Activated CD4-positive, alpha-beta T cell treated with anti-CD3 and anti-CD28 coated beads for 4 hours (primary cell): ENCODE measurements at places on chromosomes 6 and 20.

- DNase-seq, result no peak
Observed at GRCh38 chr20:40811660-40812414, 122.8 kb upstream of the MAFB start.

- DNase-seq, result no peak
Observed at GRCh38 chr6:168097221-168097620, 18.2 kb upstream of the FRMD1 start.

DNA sequence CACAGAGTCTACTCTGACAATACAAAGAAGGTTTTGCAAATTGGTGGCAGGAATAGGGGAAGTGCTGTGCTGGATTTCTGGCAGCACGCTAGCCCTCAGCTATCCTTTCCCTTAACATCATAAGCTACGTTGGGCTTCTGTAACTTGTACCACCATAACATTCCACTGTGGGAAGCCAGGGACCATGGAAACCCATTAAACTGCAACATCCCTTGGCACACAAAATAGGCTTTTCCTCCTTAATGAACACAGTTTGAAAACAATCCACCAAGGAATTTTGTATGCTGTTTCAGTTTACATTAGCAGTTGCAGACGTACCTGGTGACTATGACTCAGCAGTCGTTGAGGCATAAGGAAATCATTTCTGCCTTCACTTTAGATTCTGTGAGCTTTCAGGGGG, 203.9 kb upstream of the RAB32 start:
- DNase-seq, result no peak

DNA sequence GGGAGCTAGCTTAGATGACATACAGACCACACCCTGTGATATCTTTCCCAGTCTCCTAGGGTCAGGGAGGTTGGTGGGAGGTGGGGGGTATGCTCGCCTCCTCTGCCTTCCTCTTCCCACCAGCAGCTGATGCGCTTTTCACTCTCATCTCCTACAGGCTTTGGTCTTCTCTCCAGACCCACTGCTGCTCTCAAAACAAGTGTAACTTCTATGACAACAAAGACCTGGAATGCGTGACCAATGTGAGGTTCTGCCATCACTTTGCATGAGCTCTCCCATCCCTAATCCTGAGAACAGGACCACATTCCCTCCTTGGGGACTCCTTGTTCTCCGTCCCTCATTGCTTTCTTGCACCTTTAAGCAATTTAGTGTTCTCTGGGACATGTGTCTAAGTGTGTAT, 2.7 kb downstream of the CTSA start:
- DNase-seq, result no peak

DNA sequence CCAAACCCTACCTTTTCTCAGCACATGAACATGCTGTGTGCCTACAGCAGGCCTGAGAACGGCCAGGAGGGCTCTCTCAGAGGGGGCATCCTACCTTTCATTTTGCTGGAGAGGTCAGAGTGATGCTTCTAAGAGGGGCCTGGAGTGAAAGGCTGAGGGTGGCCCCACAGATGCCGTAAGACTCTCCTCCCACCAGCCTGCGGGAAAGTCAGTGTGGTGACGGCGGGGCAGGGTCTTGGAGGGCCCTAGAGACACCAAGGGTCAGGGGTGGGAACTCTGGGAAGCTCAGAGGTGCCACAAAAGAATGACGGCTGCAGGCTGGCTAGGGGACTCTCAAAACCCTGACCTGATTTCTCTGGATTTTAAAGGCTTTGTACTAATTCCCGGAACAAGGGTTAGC, 107.6 kb downstream of the SLC23A2 start:
- no peak for DNase-seq

DNA sequence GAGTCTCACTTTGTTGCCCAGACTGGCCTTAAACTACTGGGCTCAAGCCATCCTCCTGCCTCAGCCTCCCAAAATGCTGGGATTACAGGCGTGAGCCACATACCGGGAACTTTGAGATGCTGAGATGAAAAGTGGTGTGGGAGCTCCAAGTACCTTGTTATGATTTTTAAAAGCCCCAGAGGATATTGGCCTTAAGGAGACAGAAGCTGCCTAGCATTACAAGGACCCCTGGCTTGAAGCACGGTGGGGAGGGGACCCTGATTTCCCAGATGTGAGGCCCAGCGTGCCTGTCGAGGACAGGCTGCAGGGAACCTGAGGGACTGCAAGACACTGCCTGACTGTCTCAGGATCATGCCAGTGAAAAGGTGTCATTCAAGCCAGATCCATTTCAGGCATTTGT, 75.3 kb upstream of the TIAM2 start:
- no peak for DNase-seq

GRCh38 chr6:104326173-104327001, 533.3 kb downstream of the HACE1 start:
- DNase-seq, result no peak

- DNase-seq, result no peak
Observed at GRCh38 chr6:164916087-164916486, 393.3 kb downstream of the C6orf118 start.

GRCh38 chr6:30219244-30219643, 6.0 kb upstream of the TRIM26 start:
- DNase-seq, result peak; percentile 59

DNA sequence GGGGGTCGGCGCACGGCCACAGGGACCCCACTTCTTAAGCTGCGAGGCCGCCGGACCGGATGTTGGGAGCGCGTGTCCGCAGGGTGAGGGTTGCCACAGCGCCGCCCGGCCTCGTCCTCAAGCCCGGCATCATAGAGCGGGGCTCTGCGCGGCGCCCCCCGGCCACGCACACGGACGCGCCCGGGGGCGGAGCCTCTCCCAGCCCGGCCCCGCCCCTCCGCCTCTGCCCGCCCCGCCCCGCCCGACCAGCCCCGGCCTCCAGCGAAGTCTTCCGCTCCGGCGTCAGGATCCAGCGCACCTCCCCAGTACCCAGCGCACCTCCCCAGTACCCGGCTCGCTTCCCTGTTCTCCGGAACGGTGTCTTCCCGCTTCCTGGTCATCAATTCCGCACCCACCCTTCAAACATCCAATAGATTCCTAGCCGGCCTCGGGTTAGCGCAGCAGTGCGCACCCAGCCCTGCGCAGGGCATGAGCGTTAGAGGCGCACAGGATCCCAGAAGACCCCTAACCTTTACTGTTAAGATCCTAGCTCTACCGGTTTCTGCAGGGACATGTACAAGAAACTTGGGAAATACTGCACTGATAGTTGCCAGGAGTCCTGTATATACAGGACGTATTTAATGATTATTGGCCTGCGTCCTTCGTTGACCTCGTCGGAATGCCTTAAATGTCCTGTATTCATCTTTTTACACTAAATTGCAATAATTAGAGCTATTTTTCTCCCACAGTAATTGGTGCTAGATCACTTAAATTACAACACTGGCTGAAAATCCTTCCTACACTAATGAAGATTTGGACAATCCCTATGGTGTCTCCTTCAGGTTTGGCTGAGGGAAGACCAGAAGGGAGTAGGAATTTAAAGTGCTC, 535 bp upstream of the DNAAF9 start:
- peak; percentile 66 for DNase-seq

- DNase-seq, result no peak
Observed at GRCh38 chr6:166742981-166743380, 115.9 kb upstream of the RPS6KA2 start.

DNA sequence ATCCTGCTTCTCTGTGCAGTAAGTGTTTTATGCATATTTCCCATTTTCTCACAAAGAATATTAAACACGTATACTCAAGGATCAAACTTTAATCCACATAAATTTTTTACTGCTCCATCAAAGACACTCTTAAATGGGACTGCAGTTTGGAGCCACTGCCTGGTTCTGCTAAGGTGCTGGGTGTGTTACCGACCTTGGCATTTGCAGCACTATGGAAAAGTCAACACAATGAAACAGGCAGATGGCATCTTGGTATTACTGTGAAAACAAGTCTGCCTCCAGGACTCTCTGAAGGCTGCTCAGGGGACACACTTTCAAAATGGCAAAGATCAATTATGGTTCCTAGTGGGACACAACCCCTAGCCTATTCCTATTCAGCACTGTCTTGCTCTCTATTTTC, 17.3 kb upstream of the HLA-G start:
- no peak for DNase-seq
